Left lobe of liver (tissue), 2 donors: ENCODE measurements at places on chromosomes 7 and 10. TPM values are rescaled to one million over a fixed set of nuclear protein-coding genes. Genes with fewer than 3 reads are reported as not detected.

DNA sequence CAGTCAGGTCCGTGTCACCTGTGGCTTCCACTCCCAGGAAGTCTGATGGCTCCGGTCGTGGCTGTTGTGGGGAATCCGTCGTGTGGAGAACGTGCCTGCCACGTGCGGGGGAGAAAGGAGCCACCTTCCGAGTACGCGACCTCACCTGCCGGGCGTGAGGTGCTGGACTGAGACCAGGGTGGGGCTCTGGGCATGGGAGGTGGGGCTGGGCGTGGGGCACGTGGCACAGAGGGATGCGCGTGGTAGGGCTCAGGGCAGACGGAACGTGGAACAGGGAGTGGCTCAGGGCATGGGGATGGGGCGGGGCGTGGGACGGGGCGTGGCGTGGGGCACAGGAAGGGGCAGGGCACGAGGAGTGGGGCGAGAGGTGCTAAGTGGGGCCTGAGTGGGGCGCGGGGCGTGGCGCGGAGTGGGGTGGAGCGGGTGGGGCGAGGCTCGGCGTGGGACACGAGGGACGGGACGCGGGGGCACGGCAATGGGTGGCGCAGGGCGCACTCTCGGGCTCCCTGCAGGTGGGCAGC, 64.8 kb downstream of the C10orf143 start:
- DNase-seq, result no peak

GRCh38 chr7:116988363-116988989, 35.2 kb downstream of the ST7 start:
- no peak for DNase-seq

GRCh38 chr7:112765105-112765504, 25.1 kb downstream of the TMEM168 start:
- DNase-seq, result no peak

GRCh38 chr7:99143521-99143852, 421 bp downstream of the SMURF1 start:
- no peak for DNase-seq

DNA sequence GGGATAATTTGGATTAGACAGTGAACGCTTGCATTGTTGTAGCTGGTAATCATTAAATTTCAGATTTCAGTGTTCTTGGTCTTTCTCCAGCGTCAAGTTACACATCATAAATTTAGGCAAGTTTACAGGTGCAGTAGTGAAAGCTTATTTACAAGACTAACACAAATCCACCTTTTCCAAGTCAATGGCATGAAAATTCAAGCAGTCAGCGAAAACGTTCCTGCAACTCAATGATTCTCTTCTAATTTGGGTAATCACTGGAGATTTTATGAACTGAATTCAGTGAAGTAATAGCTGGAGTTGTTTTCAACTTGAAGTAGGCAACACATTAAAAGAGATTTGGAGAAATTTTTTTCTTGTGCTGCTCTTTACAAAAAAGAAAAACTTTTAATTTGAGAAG, 17.9 kb downstream of the BCAP29 start:
- no peak for DNase-seq

DNA sequence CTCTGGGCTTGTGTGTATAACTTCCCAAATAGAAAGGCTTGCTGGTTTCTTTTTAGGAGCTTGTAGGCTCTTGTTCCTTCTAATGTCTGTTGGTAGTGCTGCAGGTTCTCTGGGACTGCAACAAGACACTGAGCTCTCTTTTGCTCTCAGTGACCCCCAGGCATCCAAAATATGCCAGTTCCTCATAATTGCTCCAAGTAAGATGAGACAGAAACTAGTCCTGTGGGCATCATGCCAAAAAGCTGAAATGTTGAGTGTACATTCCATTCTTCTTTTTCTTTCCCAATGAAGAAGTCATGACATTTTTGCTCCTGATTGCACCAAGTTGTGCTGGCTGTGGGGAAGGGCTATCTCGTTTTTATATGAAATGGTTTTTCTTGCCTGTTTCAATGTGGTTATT, 7.1 kb upstream of the BTBD16 start:
- no peak for DNase-seq

- no peak for DNase-seq
Measured at GRCh38 chr7:853366-854117, 21.3 kb downstream of the SUN1 start.

GRCh38 chr7:80324032-80324431, 187.8 kb downstream of the GNAT3 start:
- no peak for DNase-seq

SPDYE2 gene
- total RNA-seq, result not detected

TAS2R40 gene
- total RNA-seq, result not detected

PON2 gene
- 86.1 TPM for total RNA-seq

FANK1 gene
- total RNA-seq, result not detected
